ENCODE measurements at places on chromosomes 6 and 20.
A peak's percentile ranks its signal among the peaks of the same experiment; 100 is the strongest.

DNA sequence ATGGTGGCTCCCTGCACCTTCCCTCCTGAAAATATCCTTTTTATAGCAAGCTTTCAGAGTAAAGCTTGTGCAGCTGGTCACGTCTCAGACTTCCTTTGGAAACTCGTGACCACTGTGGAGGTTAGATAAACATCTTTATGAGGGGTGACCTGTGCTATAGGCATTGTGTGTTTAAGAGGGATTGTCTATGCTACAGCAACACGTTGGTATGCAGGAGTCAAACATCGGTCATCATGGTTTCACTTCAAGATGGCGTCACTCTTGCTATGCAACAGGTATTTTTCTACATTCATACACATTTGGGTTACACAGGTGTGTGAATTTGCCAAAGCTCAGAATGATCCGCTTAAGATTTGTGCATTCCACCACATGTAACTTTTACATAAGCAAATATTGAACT lies 14.6 kb upstream of the BLCAP start:
- DNase-seq = peak; percentile 45

- peak; percentile 44 for DNase-seq
Measured at GRCh38 chr20:10611357-10611756, 62.4 kb downstream of the JAG1 start.

- no peak for DNase-seq
Measured at GRCh38 chr6:135372758-135373157, 124.8 kb downstream of the AHI1 start.

- DNase-seq = no peak
Measured at GRCh38 chr6:84769306-84769705, 4.9 kb upstream of the TBX18 start.

GRCh38 chr6:73722318-73723060 lies 26.5 kb downstream of the CD109 start:
- peak; percentile 91 for DNase-seq

DNA sequence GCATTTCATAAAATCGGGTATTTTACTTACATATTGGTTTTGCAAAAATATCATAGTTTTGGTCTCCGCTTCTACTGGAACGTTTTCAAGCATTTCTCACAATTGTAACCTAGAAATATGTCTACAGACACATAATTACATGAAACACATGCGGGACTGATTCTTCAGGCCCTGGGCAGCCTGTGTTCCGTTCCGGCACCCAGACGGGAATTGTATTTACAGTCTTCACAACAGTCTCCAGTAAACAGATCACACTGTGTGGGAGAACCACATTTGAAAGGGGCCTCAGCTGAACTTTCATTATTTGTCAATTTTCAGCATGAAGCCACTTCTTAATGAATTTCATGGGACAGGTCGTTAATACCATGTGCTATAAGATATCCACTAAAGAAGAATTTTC lies 196.9 kb downstream of the DST start:
- no peak for DNase-seq

DNA sequence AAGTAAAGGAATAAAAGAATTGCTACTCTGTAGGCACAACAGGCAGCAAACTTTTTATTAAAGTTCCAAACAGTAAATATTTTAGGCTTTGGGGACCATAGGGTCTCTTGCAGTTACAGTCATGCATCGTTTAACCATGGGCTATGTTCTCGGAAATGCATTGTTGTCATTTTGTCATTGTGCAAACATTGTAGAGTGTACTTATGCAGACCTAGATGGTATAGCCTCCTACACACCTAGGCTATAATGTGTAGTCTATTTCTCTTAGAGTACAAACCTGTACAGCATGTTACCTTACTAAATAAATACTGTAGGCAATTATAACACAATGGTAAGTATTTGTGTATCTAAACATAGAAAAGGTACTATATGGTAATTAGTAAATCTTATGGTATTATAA lies 54.7 kb downstream of the CDS2 start:
- DNase-seq = no peak

All from bronchial epithelial cell (primary cell).